ENCODE measurements at places on chromosomes 11 and 22.

DNA sequence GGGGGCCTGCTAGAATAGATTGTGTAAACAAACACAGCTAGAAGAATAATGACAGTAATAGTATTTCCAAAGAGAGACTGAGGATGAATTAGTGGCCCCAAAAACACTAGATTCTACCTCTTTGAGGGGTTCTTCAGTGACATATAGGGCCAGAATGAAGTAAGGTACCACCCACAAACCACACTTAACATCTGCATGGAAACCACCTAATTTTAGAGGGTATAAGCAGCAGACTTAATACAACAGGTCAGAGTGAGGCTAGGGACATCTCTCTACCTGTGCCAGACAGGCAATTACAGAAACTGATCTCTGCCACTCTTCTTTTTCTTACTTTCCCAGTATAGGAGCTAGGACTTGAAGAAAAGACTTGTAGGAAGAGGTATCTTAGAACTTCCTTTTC lies 20.1 kb downstream of the ELP4 start:
- DNase-seq: no peak

DNA sequence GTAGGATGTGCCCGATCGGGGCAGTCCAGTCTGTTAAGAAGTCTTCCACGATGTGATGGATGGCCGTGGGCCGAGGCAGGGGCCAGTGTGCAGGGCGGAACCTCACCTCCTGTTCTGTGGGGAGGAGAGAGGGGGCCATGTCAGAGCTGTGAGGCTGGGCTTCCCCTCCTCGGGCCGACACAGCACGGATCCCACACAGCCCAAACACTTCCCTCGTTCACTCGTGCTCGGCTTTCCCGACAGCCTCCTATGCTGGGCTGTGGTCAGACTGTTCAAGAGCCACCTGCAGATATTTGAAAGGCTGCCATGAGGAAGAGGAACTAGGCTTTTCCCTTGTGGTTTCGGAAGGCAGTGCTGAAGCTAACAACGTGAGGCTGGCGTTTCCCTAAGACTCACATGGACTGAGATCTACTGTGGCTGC lies 12.3 kb upstream of the TXN2 start:
- no peak for DNase-seq

GRCh38 chr11:92397221-92397755 lies 172.7 kb downstream of the FAT3 start:
- DNase-seq: no peak

DNA sequence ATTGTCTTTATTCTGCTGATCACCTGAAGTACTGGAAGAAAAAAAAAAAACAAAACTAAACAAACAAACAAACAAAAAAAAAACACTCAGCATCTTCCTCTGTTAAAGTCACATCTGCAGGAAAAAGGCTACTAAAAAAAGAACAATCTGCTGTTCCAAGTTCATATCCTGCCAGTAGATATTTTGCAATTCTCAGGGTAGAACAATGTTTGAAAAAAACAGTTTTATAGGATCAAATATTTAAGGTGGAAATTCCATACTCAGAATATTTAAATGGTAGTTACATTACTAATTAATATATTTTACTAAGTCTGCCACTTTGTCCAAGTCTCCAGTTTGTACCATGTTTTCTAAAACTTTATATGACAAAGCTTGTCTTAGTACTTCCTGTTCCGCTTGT lies 175.2 kb downstream of the SBF2 start:
- DNase-seq: peak; percentile 53

GRCh38 chr22:31262312-31263133 lies 29.8 kb downstream of the PIK3IP1 start:
- no peak for DNase-seq

GRCh38 chr11:69365558-69365957 lies 71.6 kb downstream of the MYEOV start:
- DNase-seq: no peak

GRCh38 chr22:41147722-41148121 lies 55.3 kb downstream of the EP300 start:
- no peak for DNase-seq

GRCh38 chr11:34899633-34900016 lies 16.6 kb downstream of the APIP start:
- peak; percentile 3 for DNase-seq

DNA sequence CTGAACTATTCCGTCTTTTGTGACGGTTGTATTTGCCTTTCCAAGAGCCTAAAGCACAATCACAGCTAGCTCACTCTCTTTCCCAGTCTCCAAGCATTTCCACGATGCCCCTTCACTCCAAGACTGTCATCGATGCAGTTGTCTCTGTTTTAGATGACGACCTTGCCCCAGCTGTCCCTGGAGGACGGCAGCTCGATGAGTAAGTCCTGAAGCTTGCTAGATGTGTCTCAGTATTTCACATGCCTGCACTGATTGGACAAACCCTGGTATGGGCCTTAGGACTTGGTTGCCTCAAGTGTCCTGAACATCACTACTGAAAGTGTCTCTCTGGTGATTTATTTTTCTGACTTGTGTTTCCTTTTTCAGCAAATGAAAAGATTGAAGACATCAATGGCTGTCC lies 129.9 kb downstream of the NAV2 start:
- DNase-seq: peak; percentile 12

- DNase-seq: peak; percentile 39
Measured at GRCh38 chr22:28299753-28300152, 379.9 kb downstream of the TTC28 start.

DNA sequence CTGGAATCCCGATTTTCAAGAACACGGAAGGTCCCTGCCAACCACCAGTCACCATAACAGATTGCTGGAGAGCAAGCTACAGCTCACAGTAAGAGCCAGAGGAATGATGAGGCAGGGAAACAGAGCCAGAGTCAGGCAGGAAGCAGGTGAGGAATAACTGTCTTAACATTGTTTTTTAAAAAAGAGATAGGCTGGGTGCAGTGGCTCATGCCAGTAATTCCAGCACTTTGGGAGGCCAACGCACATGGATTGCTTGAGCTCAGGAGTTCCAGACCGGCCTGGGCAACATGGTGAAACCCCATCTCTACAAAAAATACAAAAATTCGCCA lies 13.5 kb upstream of the CASTOR1 start:
- DNase-seq: no peak

DNA sequence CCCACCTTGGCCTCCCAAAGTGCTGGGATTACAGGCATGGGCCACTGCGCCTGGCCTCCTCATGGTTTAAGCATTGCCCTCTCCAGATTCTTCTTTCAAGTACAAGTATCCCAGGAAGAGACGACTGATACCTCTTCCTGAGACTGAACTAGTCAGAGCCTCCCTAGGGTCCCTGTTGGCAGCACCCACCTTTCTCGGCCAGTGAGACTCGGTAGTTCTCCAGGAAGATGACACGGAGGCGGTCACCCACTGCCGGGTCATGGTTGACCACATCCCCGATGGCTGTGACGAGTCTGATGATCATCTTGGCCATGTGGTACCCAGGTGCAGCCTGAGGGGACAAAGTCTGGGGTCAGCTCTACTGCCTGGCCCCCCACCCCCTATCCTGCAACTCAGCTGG lies 7.2 kb upstream of the RASGRP2 start:
- DNase-seq: no peak

DNA sequence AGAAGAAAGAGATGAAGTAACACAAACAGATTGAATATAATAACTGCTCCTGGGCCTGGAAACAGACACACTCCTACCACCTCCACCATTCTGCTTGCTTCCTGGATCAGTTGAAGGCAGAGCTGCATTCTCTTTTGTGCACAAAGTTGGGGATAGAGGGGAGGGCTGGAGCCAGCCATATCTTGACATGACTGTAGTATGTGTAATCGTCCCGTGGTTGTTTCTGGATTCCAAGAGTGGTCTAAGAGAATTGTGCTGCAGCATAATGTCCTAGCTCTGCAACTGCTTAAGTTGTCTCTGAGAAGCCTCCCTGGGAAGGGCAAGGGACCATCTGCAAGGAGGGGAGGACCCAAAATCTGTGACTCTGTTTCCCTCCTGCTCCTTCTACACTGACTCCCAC lies 3.2 kb downstream of the CRY2 start:
- DNase-seq: peak; percentile 35

- DNase-seq: no peak
Measured at GRCh38 chr11:82234256-82234655, 499.4 kb downstream of the FAM181B start.

DNA sequence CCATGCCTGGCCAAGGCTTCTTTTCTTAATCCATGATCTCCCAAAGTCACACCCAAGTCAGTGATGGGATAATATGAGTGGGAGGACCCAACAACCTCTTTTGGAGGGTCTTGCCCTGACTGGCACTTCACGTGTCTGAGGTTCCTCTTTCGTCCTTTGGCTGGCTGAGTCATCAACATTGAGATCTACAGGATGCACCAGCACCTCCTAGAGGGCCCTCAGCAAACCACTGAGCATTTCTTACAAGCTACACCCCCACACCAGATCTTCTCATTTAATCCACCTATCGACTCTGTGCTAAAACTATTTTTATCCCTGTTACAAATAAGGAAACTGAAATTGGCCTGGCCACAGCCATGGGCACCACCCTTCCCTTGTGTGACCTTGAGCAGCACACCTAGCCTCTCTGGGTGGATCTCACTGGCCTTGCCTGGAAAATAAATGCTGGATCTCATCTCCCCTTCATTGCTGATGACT lies 63.4 kb downstream of the FLI1 start:
- DNase-seq: peak; percentile 83

GRCh38 chr22:37186228-37186996 lies 1.6 kb downstream of the C1QTNF6 start:
- DNase-seq: peak; percentile 90

GRCh38 chr22:38485783-38486182 lies 17.9 kb downstream of the KDELR3 start:
- no peak for DNase-seq

- peak; percentile 19 for DNase-seq
Measured at GRCh38 chr11:36619502-36619901, 21.5 kb upstream of the RAG2 start.

All from cardiac fibroblast (primary cell).